ENCODE measurements at places on chromosomes 2 and 18.
A peak's percentile ranks its signal among the peaks of the same experiment; 100 is the strongest.

DNA sequence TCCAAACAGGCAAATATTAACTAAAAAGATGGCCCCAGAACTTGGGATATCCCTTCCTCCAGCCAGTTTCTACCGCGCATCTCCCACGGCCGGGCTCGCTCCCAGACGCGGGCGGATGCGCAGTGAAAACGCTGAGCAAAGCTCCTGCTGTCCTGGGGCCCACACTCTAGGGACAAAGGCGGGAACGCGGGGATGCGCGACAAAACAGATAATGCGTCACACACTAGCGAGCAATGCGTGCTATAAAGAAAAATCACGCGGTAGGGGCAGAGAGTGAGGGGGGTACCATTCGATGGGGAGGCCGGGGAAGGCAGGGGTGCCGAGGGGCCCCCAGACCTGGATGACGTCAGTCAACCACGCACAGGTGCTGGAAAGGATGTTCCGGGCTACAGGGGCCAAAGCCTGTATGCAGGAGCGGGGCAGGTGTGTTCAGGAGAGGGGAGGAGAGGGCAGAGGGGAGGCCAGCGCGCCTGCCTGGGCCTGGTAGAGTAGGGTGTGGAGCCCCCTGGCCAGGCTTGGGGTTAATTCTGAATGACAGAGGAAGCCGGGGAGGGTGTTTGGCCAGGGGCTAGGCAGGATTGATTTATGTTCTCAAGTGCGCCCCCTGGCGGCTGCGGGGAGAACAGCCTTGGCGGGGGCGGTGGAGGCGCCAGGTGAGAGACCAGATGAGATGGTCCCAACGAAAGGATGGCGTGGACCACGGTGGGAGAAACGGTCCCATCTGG, 14.9 kb upstream of the ITM2C start:
- peak; percentile 40 for DNase-seq

DNA sequence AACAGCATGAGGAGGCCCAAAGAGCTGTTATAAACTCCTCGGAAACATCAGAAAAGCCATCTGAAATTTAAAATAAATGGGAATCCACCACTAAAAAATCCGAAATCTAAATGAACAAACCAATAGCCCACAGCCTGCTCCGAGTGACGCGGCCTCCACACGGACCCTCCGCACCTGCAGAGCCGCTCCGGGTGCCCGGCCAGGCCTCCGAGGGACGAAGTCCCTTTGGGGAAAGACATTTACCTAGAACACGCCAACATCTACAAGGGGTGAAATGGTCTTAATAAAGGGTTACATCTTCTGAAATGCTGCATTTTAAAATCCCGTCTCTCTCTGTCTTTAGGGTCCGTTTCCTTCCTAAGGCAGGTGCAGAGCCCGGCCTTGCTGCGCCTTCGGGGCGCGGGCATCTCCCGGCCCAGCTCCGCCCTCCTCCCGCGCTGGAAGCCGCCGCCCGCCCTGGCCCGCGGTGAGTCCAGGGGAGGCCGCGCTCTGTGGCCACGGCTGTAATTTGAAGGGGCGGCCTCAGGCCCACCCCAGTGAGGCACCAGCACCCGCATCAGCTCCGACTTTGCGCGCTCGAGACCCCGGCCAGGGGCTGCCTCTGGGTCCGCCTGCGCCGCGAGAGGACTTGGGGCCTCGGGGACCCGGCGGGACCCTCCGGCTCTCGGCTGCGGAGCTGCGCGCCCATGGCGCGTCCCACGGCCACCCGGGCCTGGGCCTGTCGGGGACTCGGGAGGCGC, 42.3 kb upstream of the CTDP1 start:
- DNase-seq, result no peak

- DNase-seq, result no peak
These were observed 387.3 kb upstream of the SYT4 start for GRCh38 chr18:43664487-43665008.

GRCh38 chr2:217973008-217973787, 29.6 kb downstream of the TNS1 start:
- no peak for DNase-seq

DNA sequence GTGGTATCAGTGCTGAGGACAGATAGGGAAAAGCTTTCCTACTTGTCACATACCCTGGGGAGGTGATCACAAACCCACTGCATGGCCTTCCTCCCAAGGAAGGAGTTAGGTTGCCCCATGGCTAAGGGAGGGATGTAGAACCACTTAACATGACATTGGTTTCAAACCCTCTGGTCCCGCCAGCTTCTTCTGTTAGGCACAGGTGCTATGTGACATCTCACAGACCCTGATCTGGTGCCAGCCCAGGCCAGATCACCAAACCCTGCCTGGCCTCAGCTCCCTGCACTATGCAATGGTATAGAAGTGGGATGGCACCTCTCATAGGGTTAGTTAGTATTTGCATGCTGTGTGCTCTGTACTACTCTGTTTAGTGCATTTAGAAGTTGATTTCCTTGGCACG, 58.0 kb downstream of the TCF7L1 start:
- DNase-seq, result no peak

DNA sequence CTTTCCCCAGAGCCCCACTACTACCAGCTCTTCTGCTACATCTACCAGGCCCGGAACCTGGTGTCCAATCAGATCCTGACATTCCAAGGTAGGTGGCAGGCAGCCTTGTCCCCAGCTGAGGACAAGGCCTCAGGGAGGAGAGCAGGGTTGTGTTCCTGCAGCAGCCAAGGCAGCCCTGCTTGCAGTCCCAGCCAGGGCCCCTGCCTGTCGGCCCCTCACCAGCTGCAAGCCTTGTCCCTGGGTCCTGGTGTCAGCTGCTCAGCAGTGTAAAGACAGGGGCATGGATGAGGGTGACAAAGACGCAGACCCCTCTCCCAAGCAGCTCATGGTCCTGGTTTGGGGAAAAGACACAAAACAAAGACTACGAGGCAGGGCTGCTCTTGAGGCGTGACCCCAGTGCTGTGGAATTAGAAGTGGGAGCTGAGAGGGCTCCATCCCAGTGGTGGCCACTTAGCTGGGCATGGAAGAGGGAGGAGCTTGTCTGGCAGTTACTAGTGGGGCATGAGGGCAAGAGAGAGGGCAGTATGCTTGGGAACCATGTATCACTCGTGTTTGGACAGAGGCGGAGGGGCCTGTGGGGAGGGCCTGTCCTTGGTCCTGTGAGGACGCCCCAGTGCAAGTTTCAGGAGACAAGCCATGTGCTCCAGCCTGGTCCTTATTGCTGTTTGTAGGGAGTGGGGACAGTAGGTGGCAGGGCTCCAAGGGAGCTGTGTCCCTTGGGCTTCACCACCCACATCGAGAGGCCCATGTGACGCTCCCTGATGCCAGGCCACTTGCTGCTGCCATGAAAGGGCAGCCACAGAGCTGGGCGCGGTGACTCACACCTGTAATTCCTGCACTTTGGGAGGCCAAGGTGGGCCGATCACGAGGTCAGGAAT, 47.5 kb downstream of the LMAN2L start:
- no peak for DNase-seq

DNA sequence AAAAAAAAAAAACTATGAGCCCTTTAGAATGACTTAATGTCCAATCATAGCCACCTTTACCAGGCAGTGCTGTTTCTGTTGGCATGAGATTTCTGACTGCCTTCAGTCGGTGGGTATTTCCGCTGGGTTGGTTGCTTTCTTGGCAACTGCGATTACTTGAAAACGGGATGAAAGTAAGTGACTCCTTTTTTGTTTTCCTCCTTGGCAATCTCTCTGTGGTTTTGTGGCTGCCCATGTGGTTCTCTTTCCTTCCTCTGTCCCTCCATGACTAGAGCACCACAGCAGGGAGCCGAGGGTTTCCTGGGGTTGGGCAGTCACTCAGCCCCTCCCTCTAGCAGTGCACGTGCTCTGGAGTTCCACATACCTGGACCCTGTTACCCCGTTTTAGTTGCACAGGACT, 112.1 kb downstream of the KLHL29 start:
- DNase-seq, result no peak

DNA sequence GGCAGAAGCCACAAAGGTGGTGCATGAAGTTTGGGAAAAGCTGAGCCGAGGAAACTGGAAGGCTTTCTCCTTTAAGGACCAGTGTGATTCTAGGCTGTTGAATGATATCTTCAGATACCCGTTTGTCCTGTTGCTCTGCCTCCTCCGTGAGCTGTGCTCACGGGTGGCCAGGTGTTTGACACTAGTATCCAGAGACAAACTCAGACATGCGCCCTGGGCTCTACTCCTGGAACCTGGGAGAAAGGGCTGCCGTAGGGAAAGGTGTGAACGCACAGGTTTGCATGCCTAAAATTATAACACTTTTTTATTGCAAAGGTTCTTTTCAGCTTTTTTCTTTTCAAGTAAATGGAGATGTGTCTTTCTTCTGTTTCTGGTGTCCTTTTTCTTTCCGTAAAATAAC, 81.6 kb downstream of the AGAP1 start:
- DNase-seq, result no peak

GRCh38 chr2:50956886-50957285, 75.0 kb downstream of the NRXN1 start:
- no peak for DNase-seq

DNA sequence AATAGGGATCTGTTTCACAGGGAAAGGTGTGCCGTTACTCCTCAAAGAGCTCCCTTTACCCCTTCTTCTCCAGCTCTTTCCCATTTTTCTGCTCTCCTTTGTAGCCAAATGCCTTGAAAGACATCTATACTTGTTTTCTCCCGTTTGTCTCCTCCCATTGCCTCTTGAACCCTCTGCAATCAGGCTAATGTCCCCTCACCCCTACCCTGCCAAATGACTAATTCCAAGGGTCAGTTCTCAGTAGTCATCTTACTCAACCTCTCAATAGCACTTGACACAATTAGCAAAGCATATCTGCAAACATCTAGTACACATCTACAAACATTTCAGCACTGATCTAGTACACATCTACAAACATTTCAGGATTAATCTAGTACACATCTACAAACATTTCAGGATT, 12.6 kb downstream of the MRO start:
- no peak for DNase-seq

DNA sequence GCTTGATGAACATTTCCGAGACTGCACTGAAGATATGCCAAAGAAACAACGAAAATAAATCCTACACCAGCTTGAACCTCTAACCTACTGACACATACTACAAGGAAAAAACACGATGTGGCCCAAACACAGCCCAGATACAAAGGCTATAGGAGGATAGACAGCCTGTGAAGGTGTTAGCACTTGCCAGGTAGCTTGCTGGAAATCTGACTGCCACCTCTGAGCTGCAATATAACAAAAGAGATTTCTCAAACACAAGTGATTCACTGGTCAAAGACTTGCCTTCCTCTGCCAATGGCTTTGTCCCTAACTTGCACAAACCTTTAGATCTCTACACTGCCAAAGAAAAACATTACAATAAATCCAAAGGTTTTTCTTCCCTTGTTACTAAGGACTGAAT, 21.1 kb downstream of the CFAP210 start:
- DNase-seq, result no peak

DNA sequence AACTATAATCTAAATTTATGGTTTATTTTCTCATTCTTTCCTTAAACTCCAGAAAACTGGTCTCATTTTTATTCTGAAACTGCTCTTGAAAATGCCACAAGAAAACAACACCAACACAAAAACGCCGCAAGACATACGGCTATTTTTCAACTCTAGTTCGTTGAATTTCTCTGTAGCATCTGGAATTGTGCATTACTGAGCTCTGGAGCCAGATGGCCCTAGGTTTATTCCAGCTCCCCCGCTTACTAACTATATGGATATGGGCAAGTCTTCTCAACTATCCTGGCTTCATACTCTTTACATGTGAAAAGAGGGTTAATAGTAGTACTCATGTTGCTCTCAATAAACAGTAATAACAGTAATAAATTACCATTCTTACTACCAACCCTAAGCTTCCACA, 19.9 kb downstream of the FAM98A start:
- DNase-seq, result no peak

GRCh38 chr2:236338495-236339184, 74.4 kb upstream of the ASB18 start:
- no peak for DNase-seq

- no peak for DNase-seq
These were observed 1137.3 kb upstream of the ZEB2 start for GRCh38 chr2:145657265-145657664.
